ENCODE measurements at places on chromosomes 16 and 17.

DNA sequence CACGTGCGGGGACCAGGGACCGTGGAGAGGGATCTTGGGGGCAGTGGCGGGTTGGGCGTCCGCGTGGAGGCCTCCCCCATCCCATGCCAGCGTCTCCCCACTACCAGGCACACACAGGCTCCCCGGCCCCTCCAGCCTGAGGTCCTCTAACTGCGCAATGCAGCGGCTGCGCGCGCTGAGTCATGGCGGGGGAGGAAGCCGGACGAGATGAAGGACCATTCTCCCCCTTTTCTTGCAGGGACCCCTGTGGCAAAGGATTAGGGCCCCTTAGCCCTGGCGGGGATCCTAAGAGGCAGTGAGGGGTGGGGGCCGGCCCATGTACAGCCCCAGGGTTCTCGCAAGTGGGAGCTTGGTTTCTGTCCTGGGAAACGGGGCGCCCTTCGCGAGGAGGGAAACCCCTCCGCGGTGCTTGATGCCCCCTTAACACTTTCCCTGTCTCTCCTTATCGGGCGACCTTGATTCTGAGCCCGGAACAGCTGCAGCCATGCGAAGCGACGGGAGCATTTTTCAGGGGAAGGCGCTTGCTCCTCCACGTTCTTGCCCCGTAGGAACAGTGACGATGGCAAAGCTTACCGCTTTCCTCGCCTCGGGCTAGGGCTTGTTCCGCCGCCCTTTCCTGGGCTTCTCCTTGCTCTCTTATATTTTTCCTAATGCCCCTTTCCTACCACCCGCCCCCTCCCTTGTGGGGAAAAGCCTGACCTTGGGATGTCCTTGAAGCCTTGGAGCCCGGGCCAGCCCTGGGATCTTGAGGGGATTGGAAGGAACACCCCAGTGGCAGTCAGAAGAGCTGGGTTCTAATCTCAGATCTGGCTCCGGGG lies 592 bp downstream of the ALDOA start:
- no peak for DNase-seq

DNA sequence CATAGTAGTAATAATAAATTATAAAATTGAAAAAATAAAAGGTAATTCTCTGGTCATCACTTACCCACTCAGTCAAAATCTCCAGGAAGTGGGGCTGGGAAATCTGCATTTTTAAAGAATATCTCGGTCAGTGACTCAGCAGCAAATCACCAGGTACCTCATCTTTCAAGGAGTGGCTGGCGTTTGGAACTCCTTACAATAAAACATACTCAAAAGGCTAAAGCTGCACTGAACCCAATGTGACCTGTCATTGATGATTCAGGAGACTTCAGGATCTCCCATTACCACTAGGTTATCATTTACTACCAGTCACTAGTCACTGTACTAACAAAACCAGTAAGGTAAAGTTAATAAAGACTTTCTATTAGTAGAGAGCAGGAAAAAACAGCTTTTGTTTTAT lies 21.5 kb upstream of the RFFL start:
- no peak for DNase-seq

DNA sequence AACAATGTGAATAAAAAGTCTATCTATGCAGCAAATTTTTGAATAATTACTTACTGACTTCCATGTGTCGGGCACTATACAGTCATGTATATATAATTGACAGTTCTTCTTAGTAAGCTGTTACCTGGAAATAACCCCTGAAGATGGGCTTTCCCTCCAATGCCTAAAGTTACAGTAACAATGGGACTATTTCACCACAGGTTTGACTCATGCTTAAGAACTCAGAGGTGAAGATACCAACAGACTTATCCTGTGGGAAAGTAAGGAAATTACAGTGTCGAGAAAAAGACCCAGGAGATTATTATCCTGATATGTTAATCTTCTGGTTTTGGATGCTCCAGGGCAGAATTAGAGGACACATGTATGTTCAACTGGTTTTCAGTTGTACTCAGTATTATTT lies 601.5 kb upstream of the SOX9 start:
- DNase-seq = no peak

GRCh38 chr16:79754501-79754900 lies 154.0 kb upstream of the MAF start:
- no peak for DNase-seq

GRCh38 chr16:56777482-56777881 lies 47.6 kb downstream of the NUP93 start:
- DNase-seq = no peak

DNA sequence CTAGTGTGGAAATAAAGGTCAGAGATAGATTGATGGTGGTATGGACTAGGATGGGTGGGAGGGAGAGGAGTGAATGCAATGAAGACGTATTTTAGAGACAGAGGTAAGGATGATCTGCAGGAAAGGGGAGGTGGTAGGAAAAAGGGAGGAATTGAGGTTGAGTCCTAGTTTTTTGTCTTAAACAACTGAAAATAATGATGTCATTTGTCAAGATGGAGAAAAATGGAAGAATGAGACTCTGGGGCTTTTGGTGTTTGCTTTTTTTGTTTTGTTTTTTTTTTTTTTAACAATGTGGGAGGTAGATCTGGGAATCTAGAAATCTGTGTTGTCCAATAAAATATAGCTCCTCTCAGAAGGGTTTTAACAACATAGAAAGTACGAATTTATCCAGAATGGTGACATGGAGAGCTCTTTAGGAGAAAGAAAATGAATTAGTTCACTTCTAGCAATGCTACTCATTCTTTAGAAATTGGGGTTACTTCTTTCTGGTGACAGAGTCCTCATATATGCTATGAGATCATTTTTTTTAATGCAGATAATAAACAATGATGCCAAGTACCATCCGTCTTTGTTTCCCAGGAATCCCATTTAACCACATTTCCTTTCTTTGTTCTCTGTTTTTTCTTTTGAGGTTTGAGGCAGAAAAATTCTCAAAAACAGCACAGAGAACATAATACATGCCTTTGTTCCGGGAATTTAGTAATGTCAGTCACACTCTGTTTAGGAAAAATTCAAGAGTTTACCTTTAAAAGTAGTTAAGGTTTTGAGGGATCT lies 225.3 kb upstream of the COX10 start:
- no peak for DNase-seq

- no peak for DNase-seq
Measured at GRCh38 chr17:49259663-49260010, 29.1 kb upstream of the PHOSPHO1 start.

- DNase-seq = no peak
Measured at GRCh38 chr16:79175286-79176057, 425.1 kb downstream of the MAF start.

Measured in activated T-helper 1 cell treated with anti-CD3 and anti-CD28 coated beads, Interleukin-2, amount 50 U/mL, for 16 hours (primary cell).